ENCODE measurements at places on chromosomes 1 and 21. TPM values are rescaled to one million over a fixed set of nuclear protein-coding genes. Genes with fewer than 3 reads are reported as not detected.
A peak's percentile ranks its signal among the peaks of the same experiment; 100 is the strongest.

GRCh38 chr1:235513495-235514366 is 9.5 kb upstream of the B3GALNT2 start:
- H3K4me1 ChIP-seq: no peaks in the 10 kb centered on the region
- no peak overlapping the region for H3K27ac ChIP-seq
- H3K4me3 ChIP-seq: no peak overlapping the region
- H3K36me3 ChIP-seq: no peaks in the 10 kb centered on the region
- DNase-seq: no peak
- no peaks in the 10 kb centered on the region for H3K27me3 ChIP-seq

GRCh38 chr1:46039571-46040052 is 92.8 kb downstream of the PIK3R3 start:
- H3K36me3 ChIP-seq: no peaks in the 10 kb centered on the region
- no peak overlapping the region for H3K4me3 ChIP-seq
- peak overlapping the region; percentile 50 for H3K27ac ChIP-seq
- H3K4me1 ChIP-seq: no peaks in the 10 kb centered on the region

DNA sequence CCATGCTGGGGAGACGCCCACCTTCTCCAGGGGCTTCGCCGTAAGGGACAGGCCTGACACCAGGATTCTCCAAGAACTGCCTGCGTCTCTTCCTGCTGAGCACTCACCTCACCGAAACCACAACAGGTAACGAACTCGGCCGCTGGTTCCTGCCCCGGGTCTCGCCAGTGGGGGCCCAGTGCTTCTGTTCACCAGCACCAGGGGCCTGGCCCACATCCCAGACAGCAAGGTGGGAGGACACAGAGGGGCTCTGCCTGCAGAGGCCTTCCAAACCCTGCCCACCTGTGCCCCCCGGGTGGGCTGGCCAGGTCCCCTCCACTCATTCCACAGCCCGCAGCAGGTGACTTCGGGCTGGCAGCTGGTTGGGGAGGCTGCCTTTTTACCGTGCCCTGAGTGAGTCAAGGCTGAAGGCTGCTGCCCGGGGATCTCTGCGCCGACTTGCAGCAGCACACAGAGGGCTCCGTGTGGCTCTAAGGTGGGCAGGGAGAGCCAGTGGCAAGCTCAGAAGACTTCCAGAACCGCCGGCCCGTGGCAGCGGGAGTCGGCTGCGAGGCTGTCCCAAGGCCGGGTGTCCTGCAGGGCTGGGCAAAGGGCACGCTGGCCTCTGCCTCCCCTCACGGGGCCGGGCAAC is 14.7 kb upstream of the COL18A1 start:
- H3K4me1 ChIP-seq: no peaks in the 10 kb centered on the region
- H3K27me3 ChIP-seq: peaks cover 5% of the 10 kb centered on the region
- H3K4me3 ChIP-seq: no peak overlapping the region
- no peak overlapping the region for H3K27ac ChIP-seq

DNA sequence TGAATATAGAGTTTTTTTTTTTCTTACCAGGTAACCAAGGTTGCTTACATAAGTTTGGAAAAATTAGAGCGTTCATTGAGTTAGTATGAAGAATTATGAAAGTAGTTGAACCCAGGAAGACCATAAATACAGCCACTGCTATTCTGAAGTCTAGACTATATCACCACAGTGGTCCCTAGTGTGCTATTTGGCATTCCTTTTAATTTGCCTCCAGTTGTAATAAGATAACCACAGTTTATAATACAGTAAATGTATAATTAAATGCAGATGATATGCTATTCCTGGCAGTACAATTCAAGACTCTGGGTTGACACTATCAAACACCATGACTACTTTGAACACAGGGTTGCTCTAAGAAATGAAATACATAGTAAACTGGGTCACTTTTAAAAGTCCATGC is 270.5 kb downstream of the BRINP2 start:
- H3K27ac ChIP-seq: no peak overlapping the region
- no peaks in the 10 kb centered on the region for H3K4me1 ChIP-seq
- no peak for DNase-seq
- no peak overlapping the region for H3K4me3 ChIP-seq

DNA sequence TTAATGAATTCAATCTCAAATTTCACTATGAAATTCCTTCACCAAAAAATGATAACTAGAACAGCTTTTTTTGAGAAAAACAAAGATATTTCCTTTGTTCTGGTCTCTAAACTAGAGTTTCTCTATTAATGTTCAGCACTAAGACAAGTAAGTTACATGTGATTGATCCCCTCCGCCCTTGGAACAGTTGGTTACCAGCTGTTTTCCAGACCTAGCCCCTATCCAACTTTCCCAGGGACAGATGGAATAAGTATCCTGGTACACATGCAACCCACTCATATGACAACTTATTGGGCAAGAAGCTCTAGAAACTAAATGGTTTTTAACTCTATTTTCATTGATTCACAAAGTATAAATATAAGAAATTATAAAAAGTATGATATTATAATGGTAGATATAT is 140.4 kb downstream of the COP1 start:
- no peak for DNase-seq
- no peaks in the 10 kb centered on the region for H3K4me1 ChIP-seq
- H3K4me3 ChIP-seq: no peak overlapping the region
- H3K36me3 ChIP-seq: no peaks in the 10 kb centered on the region

- H3K36me3 ChIP-seq: no peaks in the 10 kb centered on the region
- no peak for DNase-seq
- H3K27me3 ChIP-seq: no peaks in the 10 kb centered on the region
- no peak overlapping the region for H3K4me3 ChIP-seq
- no peak overlapping the region for H3K27ac ChIP-seq
Observed at GRCh38 chr1:221087919-221088318, 208.7 kb downstream of the HLX start.

GRCh38 chr1:97196825-97197516 is 475.4 kb downstream of the PTBP2 start:
- H3K27ac ChIP-seq: no peak overlapping the region
- no peak for DNase-seq
- no peaks in the 10 kb centered on the region for H3K36me3 ChIP-seq
- no peaks in the 10 kb centered on the region for H3K4me1 ChIP-seq

DNA sequence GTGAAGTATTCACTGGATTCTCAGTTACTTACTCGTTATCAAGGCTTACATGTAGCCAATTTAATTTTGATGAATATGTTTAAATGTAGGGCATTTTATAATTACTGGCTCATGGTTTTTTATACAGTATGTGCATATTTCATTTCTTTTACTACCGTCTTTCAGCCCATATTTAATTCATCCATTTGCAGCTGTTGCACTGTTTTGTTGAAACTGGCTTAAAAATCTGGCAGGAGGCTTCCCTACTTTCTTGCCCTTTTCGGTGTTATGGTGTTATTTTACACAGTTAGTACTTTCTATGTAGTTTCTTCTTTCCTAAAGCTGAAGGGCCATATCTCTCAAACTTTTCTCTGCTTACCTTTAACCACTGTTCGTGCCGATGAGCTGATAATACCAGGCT is 54.2 kb downstream of the ITSN1 start:
- H3K36me3 ChIP-seq: no peaks in the 10 kb centered on the region
- H3K27me3 ChIP-seq: no peaks in the 10 kb centered on the region
- no peak for DNase-seq
- no peak overlapping the region for H3K27ac ChIP-seq
- no peaks in the 10 kb centered on the region for H3K4me1 ChIP-seq
- H3K4me3 ChIP-seq: no peak overlapping the region

DNA sequence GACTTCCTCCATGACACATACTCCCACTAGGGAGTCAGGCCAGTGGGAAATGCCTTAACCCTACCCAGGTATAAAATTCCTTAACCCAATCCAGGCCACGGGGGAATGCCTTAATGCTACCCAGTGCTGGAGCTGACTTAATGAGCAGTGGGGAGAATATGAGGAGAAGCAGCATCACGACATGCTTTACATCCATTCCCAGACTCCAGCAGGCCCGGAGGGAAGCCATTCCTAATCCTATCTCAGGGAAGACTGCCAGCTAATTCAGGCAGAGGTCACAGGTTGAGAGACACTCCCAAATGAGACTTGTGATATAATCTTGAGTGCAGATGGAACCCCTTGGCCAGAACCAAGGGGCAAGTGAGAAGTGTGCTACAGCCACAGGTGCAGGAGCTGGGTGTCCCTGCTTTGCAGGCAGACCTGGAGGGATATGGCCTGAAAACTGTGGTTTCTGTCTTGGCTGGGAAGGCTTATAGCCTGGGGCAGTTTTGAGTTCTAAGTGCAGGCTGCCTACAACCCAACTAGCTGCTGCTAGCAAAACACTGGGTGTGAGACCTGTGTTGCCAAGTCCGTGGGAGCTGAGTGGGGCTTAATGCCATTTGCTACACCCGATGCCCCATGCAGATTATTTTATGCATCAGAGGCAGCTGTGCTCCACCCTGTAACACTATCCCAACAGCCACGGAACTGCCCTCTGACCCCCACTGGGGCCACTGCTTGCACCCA is 45.1 kb upstream of the GUCA2A start:
- H3K4me1 ChIP-seq: no peaks in the 10 kb centered on the region
- DNase-seq: no peak
- no peak overlapping the region for H3K4me3 ChIP-seq
- H3K27me3 ChIP-seq: no peaks in the 10 kb centered on the region

GRCh38 chr1:240210026-240210425 is 118.3 kb downstream of the FMN2 start:
- no peaks in the 10 kb centered on the region for H3K27me3 ChIP-seq
- no peaks in the 10 kb centered on the region for H3K4me1 ChIP-seq
- DNase-seq: no peak
- H3K36me3 ChIP-seq: no peaks in the 10 kb centered on the region
- no peak overlapping the region for H3K27ac ChIP-seq
- H3K4me3 ChIP-seq: no peak overlapping the region

GRCh38 chr1:185880779-185881333 is 146.7 kb downstream of the HMCN1 start:
- no peak overlapping the region for H3K27ac ChIP-seq
- H3K36me3 ChIP-seq: no peaks in the 10 kb centered on the region
- DNase-seq: no peak
- H3K4me3 ChIP-seq: no peak overlapping the region
- no peaks in the 10 kb centered on the region for H3K27me3 ChIP-seq

DNA sequence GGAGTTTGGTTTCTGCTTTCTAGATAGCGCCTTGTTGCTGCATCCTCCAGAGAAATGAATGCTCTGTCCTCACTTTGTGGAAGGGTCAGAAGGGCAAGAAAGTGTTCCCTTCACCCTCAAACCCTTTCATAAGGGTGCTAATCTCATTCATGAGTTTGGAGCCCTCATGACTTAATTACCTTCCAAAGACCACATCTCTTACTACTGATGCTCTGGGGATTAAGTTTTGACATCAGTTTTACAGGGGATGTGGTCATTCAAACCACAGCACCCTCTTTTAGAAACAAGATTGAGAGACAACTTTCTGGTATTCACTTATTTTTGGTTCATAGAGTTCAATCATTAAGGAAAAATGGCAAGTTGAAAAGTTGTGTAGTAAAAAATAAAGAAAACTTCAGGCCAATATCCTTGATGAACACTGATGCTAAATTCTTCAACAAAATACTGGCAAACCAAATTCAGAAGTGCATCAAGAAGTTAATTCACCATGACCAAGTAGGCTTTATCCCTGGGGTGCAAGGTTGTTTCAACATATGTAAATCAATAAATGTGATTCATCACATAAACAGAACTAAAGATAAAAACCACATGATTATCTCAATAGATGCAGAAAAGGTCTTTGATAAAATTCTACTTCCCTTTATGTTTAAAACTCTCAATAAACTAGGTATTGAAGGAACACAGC is 442.1 kb downstream of the PTBP2 start:
- no peak for DNase-seq
- H3K36me3 ChIP-seq: no peaks in the 10 kb centered on the region
- H3K27me3 ChIP-seq: no peaks in the 10 kb centered on the region
- H3K4me3 ChIP-seq: no peak overlapping the region

DNA sequence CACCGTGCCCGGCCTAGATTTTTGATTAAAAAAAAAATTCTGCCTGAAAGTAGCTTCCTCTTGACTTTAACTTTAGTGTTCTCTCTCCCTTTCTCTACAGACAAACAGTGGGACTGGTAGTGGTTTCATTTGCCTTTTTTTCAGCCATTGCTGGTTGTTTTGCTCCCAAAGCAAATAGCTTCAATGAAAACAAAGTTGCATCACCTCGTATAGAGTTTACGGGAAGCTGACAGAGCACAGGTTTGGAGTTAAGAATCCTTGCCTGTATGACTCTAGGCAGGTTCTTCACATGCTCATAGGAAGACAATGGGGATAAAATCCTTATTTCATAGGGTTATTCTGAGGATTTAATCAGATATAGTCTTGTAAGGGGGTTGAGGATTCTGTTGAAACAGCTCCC is 21.6 kb downstream of the AADACL4 start:
- no peaks in the 10 kb centered on the region for H3K4me1 ChIP-seq
- H3K36me3 ChIP-seq: no peaks in the 10 kb centered on the region
- DNase-seq: no peak
- no peaks in the 10 kb centered on the region for H3K27me3 ChIP-seq
- H3K27ac ChIP-seq: no peak overlapping the region

DNA sequence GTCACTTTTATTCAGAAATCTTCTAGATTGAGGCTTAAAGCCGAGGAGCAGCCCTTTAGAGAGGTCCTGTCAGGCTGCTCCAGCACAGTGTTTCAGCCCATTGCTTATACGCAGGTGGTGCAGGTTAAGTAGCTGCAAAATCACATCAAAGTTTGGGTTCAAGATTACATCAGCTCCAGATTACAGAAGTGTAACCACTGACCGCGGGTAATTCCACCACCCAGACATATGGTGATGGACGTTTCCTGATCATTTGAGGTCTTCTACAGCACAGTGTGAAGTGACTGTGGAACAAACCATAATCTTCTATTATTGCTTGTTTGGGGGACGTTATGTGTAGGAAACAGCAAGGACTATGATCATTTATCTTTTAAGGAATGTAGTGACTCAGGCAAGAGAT is 11.8 kb downstream of the C1orf115 start:
- H3K4me3 ChIP-seq: no peak overlapping the region
- no peak overlapping the region for H3K27ac ChIP-seq
- no peak for DNase-seq

DNA sequence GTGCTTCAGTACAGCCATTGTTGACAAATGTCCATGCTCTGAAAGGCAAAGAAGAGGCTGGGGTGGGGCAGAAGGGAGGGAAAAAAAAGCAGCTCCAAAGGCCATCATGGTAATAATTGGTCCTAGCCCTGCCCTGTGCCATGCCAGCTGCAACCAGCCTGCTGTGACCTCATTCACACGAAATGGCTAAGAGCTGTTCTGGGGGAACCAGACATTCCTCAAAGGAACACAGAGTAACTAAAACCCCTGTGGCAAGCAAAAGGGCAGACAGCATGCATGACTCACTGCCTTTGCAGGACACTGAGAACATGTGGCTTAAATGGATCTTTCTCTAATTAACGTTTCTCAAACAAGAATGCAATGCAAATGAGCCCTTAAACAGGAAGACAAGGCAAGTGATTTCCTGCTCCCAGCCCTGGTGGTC is 42.3 kb downstream of the STYXL2 start:
- no peak overlapping the region for H3K27ac ChIP-seq
- H3K4me1 ChIP-seq: no peaks in the 10 kb centered on the region
- no peak for DNase-seq
- H3K27me3 ChIP-seq: no peaks in the 10 kb centered on the region

Gene CYP4A11
- total RNA-seq: 0.29 TPM

Gene F13B
- total RNA-seq: not detected

Gene NMNAT2
- 1.6 TPM for total RNA-seq

Gene TCHH
- total RNA-seq: 3.0 TPM

Gene SYPL2
- 1.4 TPM for total RNA-seq

Gene RIIAD1
- total RNA-seq: not detected

Gene ZNF695
- total RNA-seq: not detected

Gene NEXN
- total RNA-seq: 18.4 TPM

Gene DPT
- 26.9 TPM for total RNA-seq

Measured in breast epithelium (tissue), 4 donors.